ENCODE measurements at places on chromosomes 7 and 10.

DNA sequence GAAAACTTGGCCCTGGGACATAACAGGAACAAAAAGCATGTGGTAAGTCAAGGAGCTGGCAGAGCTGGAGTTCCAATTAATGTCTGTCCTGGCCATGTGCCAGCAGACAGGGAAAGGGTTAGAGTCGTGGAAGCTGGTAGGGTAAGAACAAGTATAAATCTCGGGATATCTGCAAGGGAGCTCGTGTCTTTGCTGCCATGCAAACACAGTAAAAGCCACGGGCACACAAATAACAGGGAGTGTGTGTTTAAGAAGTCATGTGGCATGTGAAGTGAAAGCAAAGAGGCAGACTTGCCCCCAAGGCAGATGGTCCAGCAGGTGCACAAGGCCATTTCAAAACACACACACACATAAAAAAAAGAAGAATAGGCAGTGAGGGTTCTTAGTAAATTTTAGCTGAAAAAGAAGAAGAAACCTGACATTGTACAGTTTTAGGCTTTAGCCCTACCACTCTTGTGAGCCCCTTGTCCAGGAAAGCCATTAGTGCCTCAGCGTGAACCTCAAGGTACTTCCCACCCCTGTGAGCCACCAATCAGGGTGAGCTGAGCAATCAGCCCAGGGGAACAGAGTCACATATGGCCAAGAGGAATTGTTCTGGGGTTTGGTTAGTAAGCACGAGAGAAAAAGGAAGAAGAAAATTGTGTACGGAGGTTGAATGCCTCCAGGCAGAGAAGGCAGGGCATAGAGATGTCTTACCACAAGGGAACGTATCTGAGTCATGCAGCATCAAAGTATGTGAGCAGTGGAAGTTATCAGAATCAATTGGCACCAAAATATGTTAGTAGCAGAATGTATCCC lies 32.8 kb upstream of the ARHGAP12 start:
- DNase-seq: no peak

DNA sequence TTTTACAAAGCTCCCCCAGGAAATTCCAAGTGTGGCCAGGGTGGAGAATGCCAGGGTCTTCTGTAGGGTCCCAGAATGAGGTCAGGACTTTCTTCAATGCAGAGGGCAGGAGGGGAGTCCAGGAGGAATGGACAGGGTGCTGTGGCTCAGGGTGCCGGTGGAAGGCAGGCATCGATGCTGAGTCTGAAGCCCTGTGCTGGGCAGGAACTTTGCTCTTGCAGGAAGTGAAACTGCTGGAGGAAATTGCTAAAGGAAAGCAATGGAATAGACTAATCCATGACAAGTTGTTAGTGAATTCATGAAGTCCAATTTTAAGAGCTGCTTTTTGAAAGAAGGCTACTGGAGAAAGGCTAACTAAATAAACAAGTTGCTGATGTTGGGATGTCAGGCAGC lies 14.8 kb downstream of the PTPRE start:
- no peak for DNase-seq

DNA sequence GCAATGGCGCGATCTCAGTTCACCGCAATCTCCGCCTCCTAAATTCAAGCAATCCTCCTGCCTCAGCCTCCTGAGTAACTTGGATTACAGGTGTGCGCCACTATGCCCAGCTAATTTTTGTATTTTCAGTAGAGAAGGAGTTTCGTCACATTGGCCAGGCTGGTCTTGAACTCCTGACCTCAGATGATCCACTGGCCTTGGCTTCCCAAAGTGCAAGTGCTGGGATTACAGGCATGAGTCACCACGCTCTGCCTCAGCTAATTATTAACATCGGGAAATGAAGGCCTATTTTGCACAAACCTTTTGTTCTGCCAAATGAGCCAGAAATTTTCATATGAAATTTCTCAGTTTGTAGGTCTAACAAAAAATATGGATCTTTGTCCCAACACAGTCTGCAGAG lies 106.7 kb upstream of the ODAD2 start:
- no peak for DNase-seq

GRCh38 chr7:101951757-101952156 lies 134.3 kb downstream of the CUX1 start:
- no peak for DNase-seq

- DNase-seq: no peak
Observed at GRCh38 chr7:134752006-134752760, 27.3 kb upstream of the CALD1 start.

- DNase-seq: no peak
Observed at GRCh38 chr10:76354212-76354738, 922.9 kb downstream of the LRMDA start.

- no peak for DNase-seq
Observed at GRCh38 chr10:97101166-97101940, 84.4 kb downstream of the SLIT1 start.

DNA sequence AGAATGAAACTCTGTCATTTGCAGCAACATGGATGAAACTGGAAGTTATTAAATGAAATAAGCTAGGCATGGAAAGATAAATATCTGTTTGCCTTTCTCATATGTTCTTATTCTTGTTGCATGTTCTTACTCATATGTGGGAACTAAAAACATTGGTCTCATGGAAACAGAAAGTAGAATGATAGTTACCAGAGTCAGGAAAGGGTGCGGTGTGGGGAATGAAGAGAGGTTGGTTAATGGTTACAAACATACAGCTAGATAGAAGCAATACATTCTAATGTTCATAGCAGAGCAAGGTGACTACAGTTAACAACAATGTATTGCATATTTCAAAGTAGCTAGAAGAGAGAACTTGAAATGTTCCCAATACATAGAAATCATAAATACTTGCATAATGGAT lies 105.1 kb downstream of the FAM107B start:
- no peak for DNase-seq

- DNase-seq: no peak
Observed at GRCh38 chr7:108308276-108308675, 148.0 kb downstream of the NRCAM start.

DNA sequence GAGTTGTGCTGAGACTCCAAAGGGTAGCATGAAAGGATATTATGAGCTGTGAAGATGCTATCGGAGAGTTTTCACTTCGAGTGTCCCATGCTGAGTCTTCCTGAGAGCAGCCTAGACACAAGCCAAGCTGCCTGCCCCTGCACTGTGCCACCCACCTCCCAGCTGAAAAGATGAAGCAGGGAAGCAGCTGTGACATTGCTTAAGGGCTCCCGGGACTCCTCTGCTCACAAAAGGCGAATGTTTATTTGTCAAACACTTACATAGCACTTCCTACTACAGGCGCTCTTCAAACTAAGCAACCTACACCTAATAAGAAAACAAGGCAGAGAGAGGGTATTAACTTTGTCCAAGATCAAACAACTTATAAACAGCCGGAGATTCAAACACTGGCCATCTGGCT lies 95.6 kb downstream of the OSBPL3 start:
- DNase-seq: no peak

- DNase-seq: no peak
Observed at GRCh38 chr10:133165556-133166503, 5.8 kb downstream of the KNDC1 start.

DNA sequence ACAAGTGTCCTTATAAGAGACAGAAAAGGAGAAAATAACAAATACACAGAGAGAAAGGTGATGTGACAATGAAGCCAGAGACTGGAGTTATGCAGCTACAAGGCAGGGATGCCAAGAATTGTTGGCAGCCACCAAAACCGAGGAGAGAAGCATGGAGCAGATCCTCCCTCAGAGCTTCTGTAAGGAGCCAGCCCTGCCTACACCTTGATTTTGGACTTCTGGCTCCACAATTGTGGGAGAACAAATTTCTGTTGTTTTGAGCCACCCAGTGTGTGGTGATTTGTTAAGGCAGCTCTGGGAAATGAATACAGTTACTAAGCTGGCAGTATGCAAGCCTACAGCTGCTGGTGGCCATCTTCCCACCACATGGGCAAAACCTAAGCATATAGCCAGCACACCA lies 163.6 kb downstream of the GRM8 start:
- DNase-seq: no peak

GRCh38 chr10:47414752-47415519 lies 30.8 kb upstream of the ZNF488 start:
- no peak for DNase-seq

- DNase-seq: no peak
Observed at GRCh38 chr7:45033931-45034290, 33.9 kb downstream of the CCM2 start.

- DNase-seq: no peak
Observed at GRCh38 chr10:114220281-114220680, 18.8 kb upstream of the VWA2 start.

DNA sequence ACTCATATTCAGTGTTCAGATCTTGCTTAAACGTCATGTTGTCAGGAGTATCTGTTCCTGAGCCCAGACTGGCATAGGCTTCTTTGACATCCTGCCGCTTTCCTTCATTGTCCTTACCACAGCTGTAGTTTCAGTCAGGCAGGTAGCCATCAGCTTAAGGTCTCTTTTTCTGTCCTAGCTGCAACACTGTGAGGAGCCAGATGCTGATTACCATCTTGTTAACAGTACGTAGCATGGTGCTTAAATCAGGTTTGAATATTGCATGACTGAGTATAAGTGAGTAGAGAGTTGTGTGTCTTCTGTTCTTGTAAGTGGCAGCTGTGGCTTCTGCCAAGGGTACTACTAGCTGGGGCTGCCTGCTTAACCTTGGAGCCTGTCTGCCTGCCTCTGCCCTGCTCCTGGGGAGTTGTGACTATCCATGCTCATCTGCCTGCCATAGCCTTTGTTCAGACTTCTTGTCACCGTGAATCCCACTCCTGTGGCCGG lies 92.6 kb downstream of the MAPK8 start:
- no peak for DNase-seq

GRCh38 chr10:5419466-5420094 lies 7.2 kb downstream of the NET1 start:
- peak; percentile 69 for DNase-seq

DNA sequence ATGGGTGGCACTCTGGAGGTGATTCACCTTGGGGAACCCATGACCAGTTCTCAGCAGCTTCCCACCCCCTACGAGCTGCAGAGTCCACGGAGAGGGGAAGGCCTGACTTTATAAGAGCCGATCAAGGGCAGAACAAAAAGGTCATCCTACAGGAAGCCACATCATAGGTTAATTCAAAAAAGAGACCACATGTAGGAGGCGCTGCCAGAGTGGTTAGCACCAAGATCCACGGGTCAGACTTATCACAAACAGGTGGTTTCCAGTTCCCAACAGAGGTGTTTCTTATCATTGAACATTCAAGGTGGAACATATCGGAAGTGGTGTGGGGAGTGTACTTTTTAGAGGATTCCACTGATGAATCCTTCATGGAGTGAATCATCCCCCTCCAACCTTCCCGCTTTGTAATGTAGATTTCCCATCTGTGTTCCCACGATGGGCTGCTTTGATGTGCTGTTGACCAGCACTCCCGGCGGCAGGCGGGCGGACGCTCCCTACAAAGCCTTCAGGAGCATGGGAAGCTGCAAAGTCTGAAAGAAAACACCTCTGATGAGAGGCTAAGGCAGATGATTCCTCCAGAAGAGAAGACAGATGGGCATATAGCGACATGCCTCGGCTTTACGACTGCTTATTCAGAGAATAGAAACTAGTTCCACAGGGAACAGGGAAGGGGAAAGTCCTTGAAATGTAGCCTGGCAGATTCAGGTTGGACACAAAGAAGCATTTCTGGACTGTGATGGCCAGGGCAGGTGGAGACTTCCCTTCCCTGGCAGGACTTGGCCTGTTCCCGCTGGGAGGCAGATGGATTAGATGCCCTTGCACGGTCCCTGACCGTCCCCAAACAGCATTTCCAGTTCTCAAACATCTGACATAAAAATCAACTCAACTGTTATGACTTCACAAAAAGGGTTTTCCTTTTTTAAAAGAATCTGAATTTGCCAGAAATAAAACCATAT lies 66.5 kb downstream of the AFAP1L2 start:
- DNase-seq: no peak

DNA sequence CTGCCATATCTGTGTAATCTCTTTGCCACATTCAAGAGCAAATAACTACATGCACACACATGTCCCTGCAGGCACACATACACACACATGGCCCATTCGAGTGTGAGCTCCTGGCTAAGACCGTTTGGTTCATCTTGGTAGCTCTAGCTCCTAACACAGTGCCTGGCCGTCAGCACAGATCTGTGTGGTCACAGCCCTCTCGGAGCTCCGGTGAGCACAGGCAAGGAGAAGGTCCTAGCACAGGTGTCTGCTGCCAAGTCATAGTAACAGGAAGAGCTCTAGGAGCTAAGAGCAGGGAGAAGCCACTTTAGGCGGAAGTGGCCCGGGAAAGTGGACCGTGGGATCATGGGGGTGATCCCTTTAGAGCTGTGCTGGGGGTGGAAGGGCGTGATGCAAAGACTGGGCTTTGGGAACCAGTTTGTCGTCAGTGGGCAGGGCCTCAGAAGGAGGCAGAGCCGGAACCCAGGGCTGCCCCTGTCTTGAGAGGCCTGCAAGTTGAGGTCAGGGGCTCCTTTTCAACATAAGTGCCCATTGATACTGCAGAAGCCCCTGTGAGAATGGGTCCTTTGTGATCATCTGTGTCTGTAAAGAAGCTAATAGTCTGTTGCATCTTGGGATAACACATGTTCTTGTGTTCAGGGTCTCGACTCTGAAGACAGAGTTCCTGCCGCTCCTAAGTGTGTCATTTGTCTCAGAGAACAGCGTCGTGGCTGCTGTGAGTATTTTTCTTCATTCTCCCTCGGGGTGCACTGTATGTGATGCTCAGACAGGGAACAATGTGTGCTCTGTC lies 16.6 kb upstream of the ARPC1B start:
- DNase-seq: no peak

GRCh38 chr7:88758381-88759229 lies 895 bp upstream of the ZNF804B start:
- no peak for DNase-seq

DNA sequence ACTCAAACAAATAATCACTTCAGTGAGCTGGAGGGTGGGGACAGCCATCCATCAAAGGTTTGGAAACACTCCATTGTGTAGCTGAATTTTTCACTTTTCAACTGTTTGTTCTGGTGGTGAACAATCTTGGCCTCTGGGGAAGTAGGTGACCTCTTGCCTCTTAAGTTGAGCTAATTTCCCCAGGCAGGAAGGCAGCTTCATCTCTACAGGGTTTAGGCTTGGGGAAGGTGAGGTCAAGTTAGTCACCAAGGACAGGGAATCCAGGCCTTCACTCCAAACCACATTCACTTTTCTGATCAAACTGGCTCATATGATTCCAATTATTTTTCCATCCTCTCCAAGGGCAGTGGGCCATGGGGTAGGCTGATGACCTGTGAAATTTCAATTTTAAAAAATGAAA lies 138.3 kb upstream of the HABP2 start:
- no peak for DNase-seq

DNA sequence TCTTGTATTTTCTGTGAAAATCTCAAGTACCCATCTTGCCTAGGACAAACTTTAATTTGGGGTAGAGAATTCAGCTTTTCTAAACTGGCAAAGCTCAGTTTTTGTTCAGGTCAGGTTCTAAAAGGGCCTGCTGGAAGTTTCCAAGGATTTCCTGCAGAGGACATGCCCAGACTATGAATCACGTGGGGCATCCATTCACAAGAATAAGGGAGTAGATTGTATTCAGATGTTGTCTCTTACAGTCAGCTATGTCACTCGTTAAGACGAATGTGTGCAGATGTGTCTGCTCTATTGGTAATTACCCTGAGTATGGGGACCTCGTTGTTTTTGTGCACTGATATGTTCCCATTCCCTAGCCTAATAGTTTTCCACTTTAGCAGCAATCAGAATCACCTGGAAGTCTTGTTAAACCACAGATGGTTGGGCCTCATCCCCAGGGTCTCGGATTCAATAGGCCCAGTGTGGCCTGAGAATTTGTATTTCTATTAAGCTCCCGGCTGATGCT lies 81.0 kb upstream of the ITPRID1 start:
- no peak for DNase-seq
